ENCODE measurements at places on chromosomes 6 and 20.

DNA sequence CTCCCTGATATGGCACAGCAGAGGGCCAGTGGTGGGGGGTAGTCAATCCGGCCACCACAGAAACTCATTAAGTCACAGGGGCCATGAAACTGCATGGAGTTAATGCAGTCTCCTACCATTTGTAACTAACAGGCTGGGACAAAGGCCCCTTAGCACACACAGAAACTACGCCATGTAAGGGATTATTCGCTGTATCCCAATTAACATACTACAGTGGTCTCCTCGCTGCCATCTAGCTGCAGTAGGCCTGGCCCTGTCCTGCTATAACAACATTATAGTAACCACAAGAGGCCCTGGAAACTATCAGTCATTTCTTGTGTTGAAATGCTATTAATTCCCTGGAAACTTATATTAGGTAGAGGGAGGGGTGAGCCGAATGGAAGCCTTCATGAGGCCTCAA, 72.3 kb upstream of the CCN2 start:
- DNase-seq: no peak

DNA sequence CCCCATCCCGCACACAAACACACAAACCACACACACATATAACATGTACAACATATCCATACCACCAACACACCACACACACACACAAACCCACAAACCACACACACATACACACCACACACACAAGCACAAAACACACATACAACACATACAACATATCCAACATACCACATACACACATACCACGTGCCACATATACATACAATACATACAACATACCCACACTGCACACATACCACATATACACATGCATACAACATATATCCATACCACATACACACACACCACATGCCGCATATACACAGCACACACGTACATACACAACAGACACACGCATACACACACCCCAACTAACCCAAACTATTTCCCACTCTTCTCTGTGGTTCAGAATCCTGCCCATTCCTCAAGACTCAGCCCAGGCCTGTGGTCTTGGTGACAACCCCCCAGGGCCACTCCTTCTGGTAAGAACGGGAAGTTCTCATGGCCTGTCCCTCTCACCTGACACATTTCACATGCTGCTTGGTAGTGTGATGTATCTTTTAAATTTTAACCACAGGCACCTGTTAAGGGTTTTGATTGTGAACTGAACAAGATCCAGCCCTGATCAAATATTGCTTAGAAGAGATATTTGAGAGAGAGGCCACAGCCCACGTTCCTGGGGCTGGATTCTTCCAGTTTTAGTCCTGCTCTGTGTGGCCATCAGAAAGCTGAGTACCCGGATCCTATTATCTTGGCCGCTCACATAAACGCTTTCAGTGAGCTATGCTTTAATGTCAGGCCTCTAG, 55.9 kb upstream of the KCNK16 start:
- no peak for DNase-seq

GRCh38 chr6:87747646-87748045, 45.6 kb upstream of the AKIRIN2 start:
- DNase-seq: no peak

GRCh38 chr6:118908441-118908840, 14.5 kb downstream of the ASF1A start:
- DNase-seq: no peak

- DNase-seq: no peak
Observed at GRCh38 chr6:116412270-116412669, 41.5 kb downstream of the DSE start.

- no peak for DNase-seq
Observed at GRCh38 chr6:88670369-88670768, 293.0 kb downstream of the RNGTT start.

GRCh38 chr6:1593286-1593957, 16.3 kb upstream of the FOXC1 start:
- DNase-seq: no peak

- no peak for DNase-seq
Observed at GRCh38 chr6:117484052-117484646, 1.7 kb downstream of the DCBLD1 start.

GRCh38 chr6:132418235-132418965, 17.1 kb upstream of the MOXD1 start:
- no peak for DNase-seq

DNA sequence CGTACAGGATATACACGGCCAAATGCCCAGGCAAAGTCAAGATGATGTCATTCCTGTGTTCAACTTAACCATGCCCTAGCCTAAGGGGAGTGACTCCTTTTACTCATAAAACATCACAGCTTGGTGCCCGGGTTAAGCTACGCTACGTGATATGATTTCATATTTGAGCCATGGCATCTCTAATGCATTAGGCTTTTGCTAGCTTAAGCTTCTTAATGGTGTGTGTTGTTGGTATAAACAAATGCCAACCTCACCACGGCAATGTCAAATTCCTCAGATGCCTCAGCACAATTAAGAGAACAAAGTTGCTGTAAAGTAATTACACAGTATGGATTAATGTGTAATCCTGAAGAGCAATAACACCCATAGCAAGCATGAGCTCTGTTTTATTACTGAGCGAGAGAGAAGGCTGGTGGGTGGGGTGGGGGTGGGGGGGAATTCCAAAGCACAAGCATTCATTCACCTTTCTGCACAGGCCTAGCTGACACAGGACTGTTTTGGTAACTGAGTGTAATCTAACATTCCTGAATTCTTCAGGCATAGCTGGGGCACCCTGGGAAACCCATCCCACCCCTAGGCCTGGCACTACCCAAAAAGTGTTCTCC, 44.7 kb upstream of the CNKSR3 start:
- DNase-seq: no peak

DNA sequence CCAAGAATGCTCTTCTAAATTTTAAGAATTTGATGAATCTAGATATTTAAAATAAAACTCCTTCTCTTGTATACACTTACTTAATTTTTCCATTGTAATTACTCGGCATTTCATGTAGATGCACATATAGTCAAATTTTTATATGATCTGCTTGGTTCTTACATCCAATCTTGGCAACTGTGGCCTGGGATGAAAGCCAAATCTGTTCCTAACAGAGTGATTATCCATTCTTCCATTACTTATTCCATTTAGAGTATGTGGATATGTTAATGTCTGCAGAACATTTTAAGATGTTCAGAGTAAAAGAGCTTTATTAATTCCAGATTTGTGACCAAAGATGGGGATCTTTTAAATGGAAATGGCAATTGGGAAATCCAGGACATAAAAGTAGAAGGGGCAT, 144.1 kb upstream of the PDE7B start:
- DNase-seq: no peak

GRCh38 chr6:35052694-35053565, 88.2 kb downstream of the TCP11 start:
- DNase-seq: peak; percentile 49

GRCh38 chr20:58102744-58103516, 125.5 kb downstream of the ANKRD60 start:
- no peak for DNase-seq

- no peak for DNase-seq
Observed at GRCh38 chr6:54860132-54860531, 13.6 kb downstream of the FAM83B start.

DNA sequence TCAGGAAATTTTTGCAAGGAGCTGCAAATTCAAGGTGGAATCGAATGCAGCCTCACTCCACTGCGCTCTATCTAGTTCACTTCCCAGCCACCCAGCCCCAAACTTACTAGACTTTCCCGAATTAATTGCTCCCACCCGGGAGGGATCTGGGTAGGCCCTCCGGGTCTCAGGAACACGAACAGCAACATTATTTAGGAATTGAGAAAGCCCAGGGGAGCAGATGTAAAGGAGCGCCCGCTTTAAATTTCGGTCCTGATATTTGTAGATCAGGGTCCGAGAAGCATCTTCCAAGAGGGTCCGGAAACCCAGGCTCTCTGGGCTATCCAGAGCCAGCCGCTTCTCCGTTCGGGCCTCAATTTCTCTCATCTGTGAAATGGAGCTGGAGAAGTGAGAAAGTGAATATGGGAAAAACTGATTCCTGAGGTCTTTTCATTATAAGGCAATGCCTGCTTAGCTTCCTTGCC, 490 bp upstream of the ID1 start:
- no peak for DNase-seq

GRCh38 chr20:38180781-38181180, 15.7 kb upstream of the TGM2 start:
- no peak for DNase-seq

- no peak for DNase-seq
Observed at GRCh38 chr20:37375227-37375626, 29.3 kb downstream of the SRC start.

- no peak for DNase-seq
Observed at GRCh38 chr6:152127432-152128165, 320.1 kb downstream of the ESR1 start.

- peak; percentile 74 for DNase-seq
Observed at GRCh38 chr20:1935696-1936366, 40.6 kb downstream of the SIRPA start.

DNA sequence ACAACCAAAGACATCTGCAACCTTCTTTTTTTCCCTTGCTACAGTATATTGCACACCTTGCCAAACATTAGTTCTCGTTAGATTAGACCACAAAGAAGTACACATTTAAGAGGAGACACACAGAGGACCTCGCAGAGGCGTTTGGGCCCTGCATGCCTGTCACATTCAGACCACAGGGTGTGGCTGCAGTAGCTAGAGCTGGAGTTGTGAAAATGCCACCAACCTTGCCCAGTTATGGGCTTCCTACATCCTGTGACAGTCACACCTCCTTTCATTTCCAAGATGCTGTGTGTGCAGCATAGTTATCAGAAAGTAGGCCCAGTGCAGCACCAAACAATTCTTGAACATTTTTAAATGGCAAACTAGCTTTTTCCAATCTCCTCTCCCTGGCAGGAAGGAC, 2.4 kb downstream of the SYNE1 start:
- DNase-seq: no peak

GRCh38 chr6:167345960-167346359, 21.1 kb downstream of the TTLL2 start:
- no peak for DNase-seq

GRCh38 chr20:61524951-61525666, 273.0 kb downstream of the CDH4 start:
- no peak for DNase-seq

DNA sequence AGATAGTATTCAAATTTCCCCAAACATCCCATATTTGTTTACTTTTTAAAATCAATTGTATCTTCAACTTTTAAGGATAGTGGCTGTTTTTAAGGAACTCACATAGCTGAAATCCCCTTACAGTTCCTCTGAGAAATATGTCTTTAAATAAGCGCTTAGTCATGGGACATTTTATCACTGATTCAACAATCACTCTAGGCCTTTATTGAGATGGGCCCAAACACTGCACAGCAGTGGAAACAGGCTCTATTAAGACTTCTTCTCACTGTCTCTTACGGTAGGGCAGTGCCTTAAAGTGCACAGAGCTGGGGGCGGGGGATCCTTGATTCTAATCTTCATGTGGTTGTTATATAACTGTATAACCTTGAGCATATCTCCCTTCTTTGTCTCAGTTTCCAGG, 59.8 kb upstream of the RREB1 start:
- DNase-seq: no peak

DNA sequence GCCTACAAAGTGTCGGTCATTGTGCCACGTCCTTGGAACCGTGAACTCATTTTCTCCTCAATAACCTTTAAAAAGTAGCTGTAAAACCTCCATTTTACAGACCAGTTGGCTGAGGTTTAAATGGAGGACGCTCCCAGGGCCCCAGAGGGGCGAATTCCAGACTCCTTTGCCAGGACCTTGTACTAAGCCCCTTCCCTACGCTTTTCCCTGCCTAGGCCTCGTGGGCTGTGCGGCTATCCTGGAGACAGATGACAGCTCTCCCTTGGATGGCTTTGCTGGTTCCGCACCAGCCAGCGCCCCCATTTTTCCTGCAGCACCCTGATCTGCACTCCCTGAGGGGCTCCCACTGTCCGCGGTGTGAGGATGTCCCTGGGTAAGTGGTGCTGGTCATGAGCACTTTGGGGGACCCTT, 12.1 kb upstream of the SNHG17 start:
- no peak for DNase-seq

- DNase-seq: no peak
Observed at GRCh38 chr20:32891926-32892660, 33.4 kb downstream of the EFCAB8 start.

DNA sequence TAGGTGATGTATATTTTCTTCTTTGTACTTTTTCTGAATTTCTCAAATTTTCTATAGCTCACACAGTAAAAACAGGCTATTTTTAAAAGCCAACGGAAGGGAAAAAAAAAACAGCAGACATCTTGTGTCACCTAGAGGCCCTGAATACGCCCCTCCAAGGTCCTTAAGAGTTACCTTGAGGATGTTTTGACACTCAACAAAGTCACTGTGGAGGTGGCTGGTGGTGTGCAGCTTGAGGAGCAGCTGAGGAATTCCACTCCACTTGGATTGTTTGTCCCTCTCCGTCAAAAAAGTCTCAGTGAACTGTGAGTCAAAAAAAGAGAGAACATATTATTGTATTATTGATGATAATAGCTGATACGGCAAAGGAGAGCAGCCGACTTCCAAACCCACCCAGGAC, 14.7 kb downstream of the TRPC4AP start:
- DNase-seq: no peak

- DNase-seq: no peak
Observed at GRCh38 chr6:110439356-110439755, 24.0 kb upstream of the DDO start.

DNA sequence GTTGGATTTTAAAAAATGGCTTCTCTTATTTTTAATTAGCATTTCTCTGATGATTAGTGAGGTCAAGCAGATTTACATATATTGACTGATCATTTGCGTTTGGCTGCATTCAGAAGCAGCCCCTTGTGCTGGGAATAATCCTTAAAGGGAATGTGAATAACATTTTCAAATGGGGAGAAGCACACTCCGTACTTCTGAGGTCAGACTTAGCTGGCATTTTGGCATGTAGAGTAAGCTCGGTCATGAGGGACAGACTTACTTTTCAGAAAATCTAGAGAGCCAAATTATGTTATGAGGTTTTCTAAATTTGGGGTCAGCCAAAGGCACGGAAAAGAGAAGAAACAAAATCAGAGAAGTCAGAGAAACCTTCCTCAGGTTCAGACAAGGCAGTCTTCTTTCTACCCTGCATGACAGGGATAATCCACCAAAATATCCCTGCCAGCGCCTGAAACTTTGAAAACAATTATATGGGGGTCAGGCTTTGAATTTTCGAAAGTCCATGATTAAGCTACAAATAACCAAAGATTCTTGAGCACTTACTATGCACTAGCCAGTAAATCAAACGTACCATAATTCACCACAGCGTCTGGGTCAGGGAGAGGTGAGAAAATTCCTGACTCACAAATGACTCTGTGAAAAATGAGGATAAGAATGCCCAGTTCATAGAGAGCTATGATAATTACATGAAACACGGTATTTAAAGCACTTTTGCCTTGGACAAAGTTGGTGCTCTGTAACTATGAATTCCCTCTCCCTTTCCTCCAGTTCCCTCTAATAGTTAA, 44.9 kb downstream of the ADAT2 start:
- no peak for DNase-seq

DNA sequence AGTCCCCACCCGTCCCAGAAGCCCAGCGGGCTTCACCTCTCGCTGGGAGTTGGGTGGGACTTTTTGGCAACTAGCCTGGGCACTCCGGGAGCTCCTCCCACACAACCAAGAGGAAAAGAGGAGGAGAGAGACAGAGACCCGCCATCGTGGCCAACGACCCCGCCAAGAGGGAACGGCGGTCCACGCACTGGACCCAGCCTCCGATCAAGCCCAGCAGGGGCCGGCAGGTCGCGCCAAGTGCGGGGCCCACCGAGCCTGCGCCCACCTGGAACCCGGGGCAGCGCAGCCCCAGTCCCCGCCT, 3.0 kb upstream of the TMEM14C start:
- peak; percentile 55 for DNase-seq

Measured in left ventricle myocardium inferior (tissue), 1 donor.